ENCODE measurements at places on chromosomes 6 and 20.

GRCh38 chr6:125792680-125793079, 1.9 kb downstream of the NCOA7 start:
- no peak for DNase-seq

DNA sequence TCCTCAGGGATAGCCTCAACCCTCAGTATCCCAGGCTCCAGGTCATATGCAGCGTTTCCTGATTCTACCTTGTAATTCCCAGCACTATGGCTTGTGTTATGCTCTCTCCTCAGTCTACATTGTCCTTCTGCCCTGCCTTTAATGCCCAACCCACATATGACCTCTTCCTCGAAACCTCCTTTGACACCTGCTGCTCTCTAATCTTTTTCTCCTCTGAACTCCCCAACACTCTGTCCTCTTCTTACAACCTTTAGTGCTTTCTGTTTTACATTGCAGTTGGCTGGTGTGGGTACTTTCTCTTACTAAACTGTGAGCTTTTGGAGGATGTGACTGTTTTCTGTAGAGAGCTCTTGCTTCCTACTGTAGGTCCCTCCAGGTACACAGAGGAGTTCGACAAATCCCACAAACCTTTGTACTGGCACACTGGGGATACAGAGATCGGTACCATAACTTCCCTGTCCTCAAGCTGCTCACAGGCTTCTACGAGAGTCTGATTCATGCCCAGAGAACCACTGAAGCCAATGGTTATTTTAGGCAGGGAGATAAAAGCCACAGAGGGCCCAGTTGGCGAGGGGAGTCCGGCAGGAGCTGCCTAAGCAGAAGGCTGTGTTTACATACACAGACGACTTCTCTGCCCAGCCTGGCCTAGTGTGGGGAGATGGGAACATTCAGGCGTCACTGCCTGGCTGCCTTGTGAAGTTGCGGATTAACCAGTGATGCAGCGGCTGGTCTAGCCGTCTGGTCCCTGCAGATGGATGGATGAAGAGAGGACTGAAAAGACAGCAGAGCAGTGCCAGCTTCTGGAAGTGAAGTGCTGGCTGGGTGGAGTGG, 8.4 kb upstream of the EPB41L1 start:
- no peak for DNase-seq

DNA sequence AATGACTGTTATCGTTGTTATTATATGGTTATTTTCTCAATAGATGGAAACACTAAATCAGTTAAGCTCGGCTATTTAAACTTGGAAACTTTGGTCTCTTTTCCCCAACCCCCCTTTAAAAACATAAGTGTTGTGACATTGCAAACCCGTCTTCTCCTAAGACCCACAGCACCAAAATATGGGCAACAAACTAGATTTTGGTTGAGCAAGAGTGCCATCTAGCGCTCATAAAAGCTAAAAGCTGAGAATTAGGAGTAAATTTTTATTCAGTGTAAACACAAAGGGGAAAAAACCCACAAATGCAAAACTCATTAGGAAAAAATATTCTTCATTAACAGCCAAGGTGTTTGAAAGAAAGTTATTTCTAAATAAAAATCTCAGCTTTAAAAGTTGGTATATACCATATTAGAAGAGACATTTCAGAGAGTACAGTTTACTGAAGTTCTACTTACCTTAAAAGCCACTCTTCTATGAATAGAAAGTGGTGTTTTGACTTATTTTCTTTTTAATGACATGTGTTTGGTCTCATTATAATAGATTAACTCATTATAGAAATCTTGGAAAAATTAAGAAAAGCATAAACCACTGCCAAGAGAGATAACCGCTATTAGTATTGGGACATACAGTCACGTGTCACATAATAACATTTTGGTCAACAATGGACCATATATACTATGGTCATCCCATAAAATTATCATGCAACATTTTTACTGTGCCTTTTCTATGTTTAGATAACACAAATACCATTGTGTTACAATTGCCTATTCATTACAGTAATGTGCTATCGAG, 21.1 kb downstream of the SESN1 start:
- DNase-seq = no peak

GRCh38 chr6:43634702-43635303, 837 bp upstream of the MAD2L1BP start:
- DNase-seq = no peak

DNA sequence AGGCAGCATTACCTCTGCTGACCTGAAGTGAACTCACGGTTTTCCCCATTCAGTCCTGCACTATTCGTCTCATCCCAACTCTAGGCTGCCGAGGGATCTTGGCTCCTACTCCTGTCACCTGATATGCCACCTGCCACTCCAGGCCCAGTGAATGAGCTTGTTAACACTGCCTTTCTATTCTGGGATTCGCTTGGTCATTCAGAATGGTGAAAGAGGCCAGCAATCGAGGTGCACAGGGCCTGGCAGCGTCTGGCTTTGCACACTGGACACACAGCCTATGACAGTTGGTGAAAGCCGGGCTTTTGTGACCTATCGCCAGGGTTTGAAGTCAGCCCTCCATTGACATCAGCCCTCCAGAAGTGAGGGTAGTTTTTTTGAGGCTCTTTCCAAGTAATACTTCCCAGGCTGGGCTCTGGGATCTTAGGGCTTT, 59.3 kb upstream of the MYL9 start:
- DNase-seq = no peak

DNA sequence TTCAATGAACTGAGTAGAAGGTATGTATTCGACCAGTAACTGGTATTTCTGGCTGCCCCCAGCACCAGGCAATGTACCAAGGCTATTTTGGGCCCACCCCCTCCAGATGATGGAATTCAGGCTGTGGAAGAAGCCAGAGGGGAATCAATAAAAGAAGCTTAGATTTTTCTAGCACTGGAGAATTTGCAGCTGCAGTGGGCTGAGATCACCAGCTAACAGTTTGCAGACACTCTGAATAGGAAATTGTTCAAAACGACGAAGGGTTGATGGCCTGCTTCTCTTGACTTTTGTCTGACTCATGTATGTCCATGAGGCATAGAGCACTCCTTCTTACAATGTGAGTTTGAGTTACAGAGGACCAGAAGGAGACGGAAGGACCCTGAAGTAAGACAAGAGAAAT, 32.4 kb upstream of the FBXO9 start:
- DNase-seq = no peak

DNA sequence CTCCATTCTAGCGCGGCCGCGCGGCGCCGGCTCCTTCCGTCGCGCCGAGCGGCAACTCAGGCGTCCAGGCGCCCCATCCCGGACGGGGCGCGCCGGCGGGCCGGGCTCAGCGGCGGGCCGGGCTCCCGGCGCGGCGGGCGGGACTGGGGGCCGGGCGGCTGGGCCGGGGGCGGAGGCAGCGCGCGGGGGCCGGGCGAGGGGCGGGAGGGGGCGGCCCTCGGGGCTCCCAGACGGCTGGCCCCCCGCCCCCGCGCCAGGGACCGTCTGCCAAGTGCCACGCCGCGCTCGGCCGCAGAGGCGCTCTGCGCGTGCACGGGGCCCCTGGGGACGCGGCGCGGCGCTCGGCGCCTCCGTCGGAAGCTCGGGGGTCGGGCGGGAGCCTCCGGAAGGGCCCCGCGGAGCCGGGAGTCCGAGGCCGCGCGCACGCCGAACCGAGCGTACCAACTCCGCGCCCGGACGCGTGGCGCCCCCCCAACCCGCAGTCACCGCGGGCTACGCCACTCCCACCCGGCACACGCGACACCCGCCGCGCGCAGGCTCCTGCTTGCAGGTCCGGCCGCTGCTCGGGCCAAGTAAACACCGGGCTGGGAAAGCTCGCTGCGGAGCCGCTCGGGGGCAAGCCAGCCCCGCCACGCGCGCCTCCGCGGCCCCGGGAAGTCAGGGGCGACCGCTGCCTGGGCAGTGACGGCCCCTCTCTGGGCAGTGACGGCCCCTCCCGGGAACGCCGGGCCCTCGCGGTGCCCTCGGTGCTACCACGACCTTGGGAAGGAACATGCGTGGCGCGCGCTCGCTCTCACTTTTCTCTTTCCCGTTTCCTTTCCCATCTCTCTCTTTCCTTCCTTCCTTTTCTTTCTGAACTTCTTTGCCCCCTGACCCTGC, at the start of gene PREX1:
TSS of gene PREX1 (minus strand) at position 145 of the 879 bp plus-strand sequence. CDS start at position 6, 139 bp downstream.
- DNase-seq = peak; percentile 91

DNA sequence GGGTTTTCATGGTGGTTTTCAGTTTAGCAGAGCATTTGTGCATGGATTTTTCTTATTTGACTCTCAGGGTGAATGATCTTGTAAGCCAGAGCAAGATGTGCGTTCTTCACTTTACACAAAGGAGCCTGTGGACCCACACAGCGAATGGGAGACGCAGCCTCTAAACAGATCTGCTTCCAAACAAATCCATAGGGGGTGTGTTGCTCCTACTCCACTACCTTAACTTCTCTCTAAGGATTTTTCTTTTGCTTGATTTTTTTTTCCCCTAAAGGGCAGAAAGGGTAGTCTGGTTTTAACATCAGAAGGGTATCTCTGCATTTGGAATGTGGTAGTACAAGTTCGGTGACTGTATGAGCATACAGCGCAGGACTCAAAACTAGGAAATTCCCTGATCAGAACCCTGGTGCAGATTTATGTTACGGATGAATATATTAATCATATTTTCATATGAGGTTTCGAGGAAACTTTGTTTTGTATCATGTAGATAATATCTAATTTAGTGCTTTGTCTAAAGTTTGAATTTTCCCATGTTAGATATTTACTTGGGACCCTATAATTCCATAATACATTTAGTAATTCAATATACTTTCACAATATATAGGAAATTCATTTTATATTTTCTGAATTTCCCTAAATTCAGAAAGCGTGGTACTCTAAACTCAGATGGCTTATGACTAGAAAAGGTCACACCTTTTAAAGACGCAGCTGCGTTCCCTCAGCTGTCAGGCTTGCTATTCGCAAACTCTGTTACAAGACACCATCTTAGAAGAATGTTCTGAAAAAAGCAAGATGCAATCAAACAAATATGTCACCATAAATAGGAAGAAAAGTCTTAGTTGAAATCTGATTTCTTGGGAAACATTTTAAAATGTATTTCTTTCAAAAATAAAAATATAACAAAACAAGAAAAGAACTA, 196.9 kb downstream of the TMEM242 start:
- no peak for DNase-seq

- DNase-seq = no peak
These were observed 5.5 kb downstream of the MANBAL start for GRCh38 chr20:37295001-37295400.

- no peak for DNase-seq
These were observed 710.7 kb downstream of the EYS start for GRCh38 chr6:64996301-64996700.

- DNase-seq = no peak
These were observed 565.5 kb downstream of the EPM2A start for GRCh38 chr6:145169726-145170224.

GRCh38 chr20:32034581-32035425, 17.2 kb upstream of the HCK start:
- DNase-seq = no peak

GRCh38 chr6:12182676-12183075, 107.5 kb upstream of the EDN1 start:
- no peak for DNase-seq

DNA sequence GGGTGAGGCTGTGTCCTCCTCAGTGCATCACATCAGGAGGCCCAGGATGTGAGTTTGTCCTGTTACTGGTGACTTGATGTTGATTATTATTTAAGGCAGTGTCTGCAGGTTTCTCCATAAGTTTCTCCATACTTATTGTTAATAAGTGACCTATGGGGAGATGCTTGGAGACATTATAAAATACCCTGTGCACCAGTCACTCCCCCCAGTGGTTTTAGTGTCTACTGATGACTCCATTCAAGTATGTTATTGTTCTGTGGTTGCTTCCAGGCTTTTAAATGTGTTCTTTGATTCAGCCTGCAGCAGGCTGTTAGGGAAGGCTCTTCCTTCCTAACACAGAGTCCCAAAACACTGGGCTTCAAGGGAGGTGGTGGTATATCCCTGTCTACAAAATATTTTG, 14.6 kb upstream of the CST3 start:
- DNase-seq = peak; percentile 28

DNA sequence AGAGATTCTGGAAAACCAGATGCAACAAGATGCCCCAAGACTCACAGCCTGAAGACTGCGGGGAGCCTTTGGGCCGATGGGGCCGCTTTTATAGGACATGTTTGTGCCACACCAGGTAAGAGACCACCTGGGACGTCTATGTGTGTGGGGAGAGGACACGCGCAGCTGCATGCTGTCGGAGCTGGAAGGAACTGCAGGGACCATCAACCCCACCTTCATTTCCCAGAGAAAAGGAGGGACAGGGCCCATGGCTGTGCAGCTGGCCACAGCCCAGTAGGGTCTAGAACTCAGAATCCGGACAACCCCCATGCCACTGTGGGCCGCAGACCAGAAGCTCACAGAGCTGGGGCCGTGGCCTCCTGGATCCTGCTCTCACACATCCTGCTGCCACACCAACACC, 100.3 kb upstream of the MPC1 start:
- DNase-seq = no peak

- no peak for DNase-seq
These were observed 89.0 kb upstream of the CEP85L start for GRCh38 chr6:118740372-118740771.

- DNase-seq = no peak
These were observed 8.0 kb upstream of the BCAS1 start for GRCh38 chr20:54078296-54078984.

DNA sequence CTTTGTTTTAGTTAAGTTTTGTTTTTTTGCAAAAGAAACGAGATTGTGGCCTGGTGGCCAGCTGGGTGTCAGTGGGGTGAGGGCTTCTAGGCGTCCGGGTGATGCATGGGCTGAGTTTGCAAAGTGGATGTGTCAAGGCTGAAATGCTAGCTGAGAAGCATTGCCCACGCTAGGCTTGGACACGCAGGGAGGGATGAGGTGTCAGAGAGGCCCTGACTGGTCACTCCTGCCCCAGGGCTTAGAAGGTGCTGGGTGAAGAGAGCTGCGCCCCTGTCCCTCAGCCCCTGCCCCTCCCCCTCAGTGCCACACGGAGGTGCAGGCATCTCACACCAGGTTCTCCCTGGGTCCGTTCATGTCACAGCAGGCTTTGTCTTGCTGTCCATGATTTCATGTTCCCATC, 8.1 kb downstream of the OSBPL2 start:
- DNase-seq = no peak

DNA sequence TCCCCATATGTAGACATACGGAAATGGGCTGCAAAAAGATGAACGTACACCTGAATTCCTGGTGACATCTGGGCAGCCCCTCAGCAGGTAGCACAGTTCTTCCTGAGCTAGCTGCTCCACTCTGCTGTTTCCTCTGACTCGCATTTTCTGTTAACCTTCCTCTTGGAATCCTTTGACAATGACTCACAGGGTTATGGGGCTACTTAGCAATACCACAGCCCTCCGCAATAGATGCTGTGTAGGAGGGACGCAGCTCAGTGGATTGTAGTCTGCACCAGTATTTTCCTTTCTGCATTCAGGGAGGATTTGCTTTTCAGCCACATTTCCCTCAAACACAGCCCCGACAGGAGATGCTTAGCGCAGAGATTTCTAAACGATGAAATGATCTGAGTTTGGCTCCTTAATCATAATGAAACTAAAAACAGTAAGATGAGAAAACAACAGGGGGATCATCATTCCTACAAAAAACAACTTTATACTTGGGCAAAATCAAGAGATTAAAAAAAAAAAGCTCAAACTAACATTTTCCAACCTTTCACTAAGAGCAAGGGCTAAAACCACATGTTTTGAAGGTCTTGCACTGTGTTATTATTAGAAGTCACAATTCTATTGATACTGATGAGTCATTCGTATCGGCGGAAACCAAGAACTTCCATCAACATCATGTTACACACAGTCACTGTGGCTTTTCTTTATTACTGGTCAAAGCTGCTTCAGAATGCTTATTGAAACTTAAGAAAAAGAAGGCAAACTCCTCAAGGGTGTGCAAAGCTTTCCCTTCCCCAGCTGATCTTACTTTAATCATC, 12.2 kb downstream of the BACH2 start:
- DNase-seq = no peak

- DNase-seq = no peak
These were observed 65.3 kb downstream of the SESN1 start for GRCh38 chr6:109029313-109029712.

Data from lower leg skin (tissue), 4 donors.